Muscle of leg (tissue), 16 donors: ENCODE measurements at places on chromosomes 2 and 18. TPM values are rescaled to one million over a fixed set of nuclear protein-coding genes. Genes with fewer than 3 reads are reported as not detected.

- DNase-seq = peak; percentile 91
Observed at GRCh38 chr18:24397131-24397693, 412 bp downstream of the OSBPL1A start.

DNA sequence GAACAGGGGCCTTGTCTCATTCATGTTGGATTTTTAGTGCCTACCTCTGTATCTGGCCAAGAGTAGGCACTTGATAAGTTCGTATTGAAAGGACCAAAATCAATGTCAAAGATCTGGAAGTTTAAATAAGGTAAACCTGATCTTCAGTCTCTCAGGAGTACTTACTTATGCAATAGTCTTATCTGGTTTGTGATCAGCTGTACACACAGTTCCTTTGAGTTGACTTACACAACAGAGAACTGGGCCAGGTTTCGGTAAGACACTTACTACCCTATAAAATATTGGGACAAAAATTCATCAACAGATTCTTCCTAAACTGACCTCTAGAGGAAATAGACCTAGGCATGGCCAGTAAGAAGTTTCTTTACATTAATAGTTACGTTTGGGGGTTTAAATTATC is 113.6 kb upstream of the NXPH2 start:
- DNase-seq = no peak

DNA sequence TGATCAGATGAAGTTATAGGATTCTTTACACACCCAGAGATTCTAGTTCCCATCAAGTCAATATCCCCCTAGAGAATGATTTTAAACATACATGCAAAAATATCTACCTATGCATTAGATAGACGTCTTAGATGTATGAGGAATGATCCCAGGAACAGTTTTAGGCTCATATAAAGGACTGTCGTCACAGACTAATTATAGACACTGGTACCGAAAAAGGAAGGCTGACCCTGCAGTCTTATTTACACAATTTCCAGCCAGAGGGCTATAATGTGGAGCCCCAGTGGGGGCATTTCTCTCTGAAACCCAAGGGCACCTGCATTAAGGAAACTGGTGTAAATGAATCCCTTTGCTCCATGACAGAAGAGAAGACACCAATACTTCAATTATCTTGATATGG is 170.4 kb downstream of the ZNF521 start:
- DNase-seq = no peak

Gene FIGN
- 0.53 TPM for total RNA-seq

DNA sequence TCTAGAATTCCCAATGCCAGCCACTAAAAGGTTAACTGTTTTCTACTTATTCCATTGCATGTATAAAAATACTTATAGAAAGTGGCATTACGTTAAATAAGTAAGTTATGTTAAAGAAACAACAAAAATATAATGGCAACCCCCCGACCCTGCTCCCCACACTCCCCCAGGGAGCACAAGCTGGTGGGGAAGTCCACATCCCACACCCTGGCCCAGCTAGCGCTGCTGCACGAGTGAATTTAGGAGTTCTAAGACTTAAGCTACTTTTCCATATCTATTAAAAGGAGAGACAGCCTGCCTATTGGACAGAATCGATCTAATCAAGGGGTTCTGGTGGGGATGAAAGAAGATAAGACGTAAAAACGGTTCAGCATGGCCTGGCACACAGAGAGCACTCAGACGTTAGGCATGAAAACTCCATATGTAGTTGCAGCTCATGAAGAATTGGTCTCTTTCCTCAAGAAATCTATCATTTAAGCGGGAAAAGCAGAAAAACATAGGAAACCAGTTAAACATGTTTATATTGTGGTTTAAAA is 16.6 kb downstream of the HJURP start:
- no peak for DNase-seq

GRCh38 chr18:26438980-26439379 is 109.4 kb downstream of the KCTD1 start:
- DNase-seq = no peak

Gene RIOK3
- total RNA-seq = 59.6 TPM

GRCh38 chr2:224982910-224983711 is 59.2 kb downstream of the DOCK10 start:
- DNase-seq = peak; percentile 98

Gene SNORC
- total RNA-seq = 0.80 TPM

- no peak for DNase-seq
Observed at GRCh38 chr18:10378688-10379420, 75.6 kb upstream of the APCDD1 start.

Gene CYTIP
- 0.84 TPM for total RNA-seq

DNA sequence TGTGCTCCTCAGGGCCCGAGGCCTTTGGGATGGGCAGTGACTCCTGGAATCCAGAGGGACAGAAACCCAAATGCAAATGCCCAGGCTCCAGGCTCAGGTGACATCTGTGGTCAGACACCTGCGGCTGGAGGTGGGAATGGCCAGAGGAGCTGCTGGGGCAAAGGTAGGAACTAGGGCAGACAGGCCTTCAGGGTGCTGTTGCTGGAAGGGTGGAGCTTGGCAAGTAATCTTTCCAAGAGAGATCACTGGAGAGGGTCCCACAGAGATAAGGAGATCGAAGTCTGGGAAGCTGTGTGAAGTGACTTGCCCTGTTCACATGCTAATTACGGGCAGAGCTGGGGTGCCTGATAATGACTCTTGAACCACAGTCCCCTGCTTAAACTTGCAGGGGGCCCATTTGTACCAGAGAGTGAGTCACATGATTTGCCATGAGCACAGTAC is 82.4 kb downstream of the ACAA2 start:
- DNase-seq = no peak

DNA sequence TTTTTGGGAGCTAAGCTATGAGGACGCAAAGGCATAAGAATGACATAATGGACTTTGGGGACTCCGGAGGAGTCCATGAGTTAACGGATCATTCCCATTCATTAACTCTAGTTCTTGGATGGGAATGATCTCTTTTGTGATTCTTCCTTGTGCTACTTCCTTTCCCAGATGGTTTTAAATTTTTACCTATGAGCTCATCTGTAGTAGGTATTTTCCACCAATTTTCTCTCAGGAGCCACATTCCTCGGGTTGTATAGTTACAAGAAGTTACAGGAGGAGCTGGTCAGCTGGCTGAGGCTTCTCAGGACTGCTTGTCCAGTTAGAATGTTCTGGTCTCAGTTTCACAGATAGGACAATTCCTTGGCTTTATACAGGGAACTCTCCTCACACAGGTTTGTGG is 42.9 kb upstream of the LPIN2 start:
- DNase-seq = peak; percentile 69

GRCh38 chr2:3956892-3957291 is 253.5 kb downstream of the DCDC2C start:
- DNase-seq = no peak

- peak; percentile 12 for DNase-seq
Observed at GRCh38 chr2:14550658-14551057, 81.9 kb upstream of the LRATD1 start.

DNA sequence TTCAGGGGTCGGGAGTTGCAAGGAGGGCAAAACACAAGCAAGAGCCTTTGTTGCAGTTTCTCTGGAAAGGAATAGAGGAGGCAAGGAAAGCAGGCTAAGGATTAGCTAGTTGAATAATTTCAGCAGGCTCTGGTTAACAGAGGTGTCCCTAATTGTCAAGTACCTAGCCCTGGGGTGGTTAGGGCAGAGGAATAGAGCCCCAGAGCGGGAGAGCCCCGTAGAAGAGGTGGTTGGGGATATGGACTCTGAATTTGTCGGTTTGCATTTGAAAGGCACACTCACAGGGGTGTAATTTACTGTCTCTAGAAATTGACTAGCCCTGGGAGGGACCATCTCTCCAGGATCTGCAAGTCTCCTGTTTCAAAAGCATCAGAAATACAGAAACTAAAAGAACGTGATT is 1030.2 kb downstream of the TMEM182 start:
- DNase-seq = no peak

Gene REG3G
- total RNA-seq = not detected

Gene DYNAP
- not detected for total RNA-seq

Gene POTEJ
- 0.04 TPM for total RNA-seq

Gene CTAGE1
- total RNA-seq = not detected

GRCh38 chr2:147416099-147416498 is 428.7 kb upstream of the ACVR2A start:
- no peak for DNase-seq

GRCh38 chr2:29245742-29246382 is 130.6 kb downstream of the CLIP4 start:
- no peak for DNase-seq

- no peak for DNase-seq
Observed at GRCh38 chr2:165634282-165634681, 159.8 kb downstream of the GALNT3 start.

- no peak for DNase-seq
Observed at GRCh38 chr2:239146011-239146641, 254.7 kb downstream of the HDAC4 start.

Gene C2orf66
- total RNA-seq = 0.04 TPM

Gene SLC5A7
- total RNA-seq = 0.22 TPM

Gene CFAP65
- total RNA-seq = not detected

DNA sequence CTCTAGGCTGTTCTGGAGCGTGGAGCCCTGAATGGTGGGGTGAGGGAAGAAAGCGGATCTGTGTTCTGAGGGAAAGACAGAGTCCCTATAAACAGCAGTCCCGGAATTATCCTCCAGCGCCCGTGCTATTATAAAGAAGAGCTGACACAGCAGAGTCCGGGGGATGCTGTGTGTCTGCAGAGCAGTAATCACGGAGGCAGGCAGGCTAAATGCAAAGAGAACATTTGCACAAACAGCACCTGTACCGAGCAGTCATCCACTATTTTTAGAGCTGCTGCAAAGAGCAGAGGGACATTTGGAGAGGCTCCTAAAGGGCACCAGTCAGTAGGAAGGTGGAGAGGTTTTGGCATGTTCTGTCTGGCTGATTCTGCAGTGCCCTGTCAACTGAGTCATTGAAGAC is 293.8 kb upstream of the SLC14A2 start:
- DNase-seq = peak; percentile 67

DNA sequence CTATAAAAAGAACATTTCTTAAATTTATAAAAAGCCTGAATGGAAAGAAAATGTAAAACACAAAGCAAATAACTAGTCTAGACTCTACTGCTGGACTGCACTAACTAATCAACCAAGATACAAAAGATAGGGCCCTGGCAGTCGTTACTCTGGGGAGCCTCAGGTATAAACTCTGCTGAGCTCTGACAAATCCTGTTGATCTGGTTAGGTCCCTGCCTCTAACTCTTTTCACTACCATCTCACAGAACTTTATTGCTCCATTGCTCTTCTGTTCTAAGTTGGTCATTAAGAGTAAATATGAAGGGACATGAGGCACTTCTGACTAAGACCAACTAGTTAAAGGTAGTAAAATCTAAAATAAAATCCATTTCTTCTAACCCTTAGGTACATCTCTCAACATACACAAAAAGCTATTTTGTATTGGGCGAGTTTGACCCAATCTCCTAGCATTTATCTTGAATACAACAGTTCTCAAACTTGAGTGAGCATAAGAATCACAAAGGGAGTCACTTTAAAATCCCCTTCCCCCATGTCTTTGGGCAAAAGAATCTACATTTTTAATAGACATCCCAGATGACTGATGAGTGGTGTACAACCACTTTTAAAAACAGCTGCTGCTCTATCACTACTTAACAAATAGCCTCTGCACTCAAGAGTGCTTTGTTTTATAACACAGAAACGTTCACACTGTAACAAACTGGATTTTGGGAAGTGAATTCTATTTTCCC is 2.5 kb downstream of the CHN1 start:
- DNase-seq = no peak

DNA sequence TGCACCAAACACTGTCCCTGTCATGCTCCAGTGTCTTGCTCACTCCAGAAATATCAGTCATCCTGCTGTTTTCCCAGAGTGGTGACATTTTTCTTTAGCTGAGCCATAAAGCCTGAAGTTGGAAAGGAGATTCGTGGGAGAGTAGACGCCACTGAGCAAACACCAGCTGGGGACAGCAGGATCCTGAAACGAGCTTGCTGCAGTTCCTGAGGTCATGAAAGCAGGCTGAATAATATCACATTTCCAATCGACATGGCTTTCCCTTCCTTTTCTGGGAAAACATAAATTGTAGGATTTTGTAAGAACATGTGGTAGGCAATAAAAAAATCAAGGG is 276.4 kb downstream of the CDCA7 start:
- DNase-seq = peak; percentile 87

DNA sequence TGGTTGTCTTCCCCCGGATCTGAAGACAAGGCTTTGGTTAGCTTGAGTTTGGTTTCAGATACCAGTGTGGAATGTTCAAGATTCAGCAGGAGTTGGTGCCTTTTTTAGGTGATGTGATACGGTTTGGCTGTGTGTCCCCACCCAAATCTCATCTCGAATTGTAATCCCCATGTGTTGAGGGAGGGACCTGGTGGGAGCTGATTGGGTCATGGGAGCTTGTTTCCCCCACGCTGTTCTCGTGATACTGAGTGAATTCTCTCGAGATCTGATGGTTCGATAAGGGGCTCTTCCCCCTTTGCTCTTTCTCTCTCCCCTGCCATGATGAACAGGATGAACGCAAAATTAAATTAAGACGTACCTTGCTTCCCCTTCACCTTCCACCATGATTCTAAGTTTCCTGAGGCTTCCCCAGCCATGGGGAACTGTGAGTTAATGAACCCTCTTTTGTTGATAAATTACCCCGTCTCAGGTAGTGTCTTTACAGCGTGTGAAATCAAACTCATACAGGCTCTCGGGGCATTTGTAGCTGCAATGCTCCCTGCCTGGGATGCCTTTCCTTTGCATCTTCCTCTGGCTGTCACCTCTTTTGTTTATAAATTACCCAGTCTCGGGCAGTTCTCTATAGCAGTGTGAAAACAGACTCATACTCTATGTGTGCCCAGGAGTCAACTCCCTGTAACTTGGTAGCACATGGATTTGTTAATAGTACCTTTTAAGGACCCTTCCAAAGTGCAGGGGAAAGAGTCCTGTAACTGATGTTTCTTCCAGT is 21.3 kb downstream of the PDCD1 start:
- no peak for DNase-seq

DNA sequence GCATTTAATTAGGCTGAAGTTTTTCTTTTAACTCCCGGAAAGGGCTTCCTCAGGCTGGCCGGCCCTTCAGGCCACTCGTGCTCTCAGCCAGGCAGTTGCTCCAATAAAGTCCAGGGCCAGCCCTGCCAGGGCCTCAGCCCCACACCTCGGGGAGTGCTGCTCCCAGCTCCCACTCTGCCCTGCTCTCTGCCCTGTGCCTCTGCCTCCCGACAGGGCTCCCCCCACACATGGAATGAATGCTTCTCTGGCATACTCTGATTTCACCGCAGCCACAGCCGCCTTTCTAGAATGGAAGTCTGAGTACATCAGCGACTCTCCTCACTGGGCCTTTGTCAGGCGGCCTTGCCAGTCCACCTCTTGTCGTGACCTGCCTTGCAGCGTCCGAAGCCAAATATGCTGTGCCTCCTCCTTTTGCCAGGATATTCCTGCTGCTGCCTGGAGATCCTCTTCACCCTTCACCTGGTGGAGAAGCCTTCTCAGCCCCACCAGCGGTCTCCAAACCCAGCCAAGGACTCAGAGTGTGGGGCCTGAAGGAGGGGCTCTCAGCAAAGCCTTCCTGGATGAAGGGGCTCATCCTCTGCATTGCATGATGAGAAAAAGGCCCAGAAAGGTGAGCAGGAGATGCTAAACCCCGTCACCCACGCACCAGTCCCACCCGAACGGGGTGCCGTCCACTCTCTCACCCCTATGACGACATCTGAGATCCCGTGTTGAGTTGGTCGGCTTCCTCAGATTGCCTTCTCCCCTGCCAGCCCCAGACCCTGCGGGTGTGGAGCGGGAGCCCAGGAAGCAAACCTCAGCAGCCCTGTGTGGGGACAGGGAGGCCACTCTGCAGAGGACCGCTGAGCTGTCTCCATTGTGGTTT is 472.7 kb upstream of the HS6ST1 start:
- DNase-seq = no peak

Gene ANKRD62
- total RNA-seq = not detected

Gene NYAP2
- 0.40 TPM for total RNA-seq

Gene POMC
- 3.5 TPM for total RNA-seq
